ENCODE measurements at places on chromosomes 5 and 9. TPM values are rescaled to one million over a fixed set of nuclear protein-coding genes. Genes with fewer than 3 reads are reported as not detected.
A peak's percentile ranks its signal among the peaks of the same experiment; 100 is the strongest.

- DNase-seq, result no peak
These were observed 1.3 kb downstream of the PTPN3 start for GRCh38 chr9:109496841-109497225.

GRCh38 chr9:129359916-129360536 lies 182.0 kb upstream of the IER5L start:
- no peak for DNase-seq

The GABRA1 gene
- polyA plus RNA-seq, result 0.08 TPM

DNA sequence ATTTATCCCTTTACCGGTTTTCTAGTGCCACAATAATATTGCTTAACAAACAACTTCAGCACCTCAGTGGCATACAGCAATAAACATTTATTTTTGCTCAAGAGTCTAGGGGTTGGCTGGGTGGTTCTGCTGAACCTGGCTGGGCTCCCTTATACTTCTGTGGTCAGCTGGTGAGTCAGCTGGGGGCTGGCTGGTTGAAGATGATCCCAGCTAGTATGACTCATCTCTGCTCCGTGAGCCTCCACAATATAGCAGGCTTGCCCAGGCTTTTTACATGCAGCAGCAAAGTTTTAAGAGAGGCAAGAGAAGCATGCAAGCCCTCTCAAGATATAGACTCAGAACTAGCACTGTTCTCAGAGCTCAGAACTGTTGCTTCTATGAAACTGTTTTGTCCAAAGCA lies 523.5 kb upstream of the CLINT1 start:
- DNase-seq, result peak; percentile 18

DNA sequence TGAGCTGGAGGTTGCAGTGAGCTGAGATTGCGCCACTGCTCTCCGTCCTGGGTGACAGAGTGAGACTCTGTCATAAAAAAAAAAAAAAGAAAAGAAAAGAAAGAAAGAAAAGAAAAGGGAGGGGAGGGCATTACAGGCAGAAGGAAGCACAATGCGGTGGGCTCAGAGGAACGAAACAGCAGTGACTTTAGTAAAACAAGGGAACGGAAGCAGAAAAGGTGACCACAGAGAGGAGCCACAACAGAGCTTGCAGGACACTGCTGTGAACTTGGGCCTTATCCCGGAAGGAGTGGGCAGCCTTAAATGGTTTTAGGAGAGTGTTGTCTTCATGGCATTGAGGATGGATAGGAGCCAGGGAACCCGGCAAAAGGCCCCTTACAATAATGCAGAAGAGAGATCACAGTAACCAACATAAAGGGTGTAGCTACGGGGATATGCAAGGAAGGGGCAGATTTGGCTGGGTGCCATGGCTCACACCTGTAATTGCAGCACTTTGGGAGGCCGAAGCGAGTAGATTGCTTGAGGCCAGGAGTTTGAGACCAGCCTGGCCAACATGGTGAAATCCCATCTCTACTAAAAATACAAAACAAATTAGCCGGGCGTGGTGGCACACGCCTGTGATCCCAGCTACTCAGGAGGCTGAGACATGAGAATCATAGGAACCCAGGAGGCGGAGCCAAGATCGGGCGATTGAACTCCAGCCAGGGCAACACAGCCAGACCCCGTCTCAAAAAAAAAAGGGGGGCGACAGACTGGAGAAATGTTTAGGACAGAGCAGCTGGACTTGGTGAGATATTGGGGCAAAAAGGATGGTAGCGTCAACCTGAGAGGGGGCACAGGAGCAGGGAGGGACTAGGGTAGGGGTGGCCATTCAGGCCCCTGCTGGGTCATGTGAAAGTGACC lies 83.9 kb upstream of the ZBTB43 start:
- no peak for DNase-seq

DNA sequence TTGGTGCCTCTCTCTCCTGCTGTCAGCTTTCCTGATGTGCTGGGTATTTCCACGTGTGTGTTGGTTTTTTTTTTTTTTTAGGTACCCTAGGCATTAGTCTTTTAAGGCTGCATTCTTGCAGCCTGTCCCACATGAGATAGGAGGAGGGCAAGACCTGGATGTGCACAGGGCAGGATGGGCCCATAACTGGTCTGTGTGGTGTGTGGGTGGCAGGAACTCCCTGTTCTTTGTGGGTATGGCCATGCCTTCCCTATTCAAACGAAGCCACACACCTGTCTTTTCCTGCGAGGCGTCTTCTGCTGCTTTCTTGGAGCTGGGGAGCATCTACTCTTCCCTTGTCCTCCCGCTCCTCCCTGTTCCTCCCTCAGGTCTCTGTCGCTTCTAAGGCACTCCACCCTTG lies 6.8 kb downstream of the SYK start:
- no peak for DNase-seq

The GADD45G gene
- 25.5 TPM for polyA plus RNA-seq

Data from urinary bladder (tissue), 4 donors.